ENCODE measurements at places on chromosomes 1 and 21. TPM values are rescaled to one million over a fixed set of nuclear protein-coding genes. Genes with fewer than 3 reads are reported as not detected.

C8A gene
- total RNA-seq, result not detected

DNA sequence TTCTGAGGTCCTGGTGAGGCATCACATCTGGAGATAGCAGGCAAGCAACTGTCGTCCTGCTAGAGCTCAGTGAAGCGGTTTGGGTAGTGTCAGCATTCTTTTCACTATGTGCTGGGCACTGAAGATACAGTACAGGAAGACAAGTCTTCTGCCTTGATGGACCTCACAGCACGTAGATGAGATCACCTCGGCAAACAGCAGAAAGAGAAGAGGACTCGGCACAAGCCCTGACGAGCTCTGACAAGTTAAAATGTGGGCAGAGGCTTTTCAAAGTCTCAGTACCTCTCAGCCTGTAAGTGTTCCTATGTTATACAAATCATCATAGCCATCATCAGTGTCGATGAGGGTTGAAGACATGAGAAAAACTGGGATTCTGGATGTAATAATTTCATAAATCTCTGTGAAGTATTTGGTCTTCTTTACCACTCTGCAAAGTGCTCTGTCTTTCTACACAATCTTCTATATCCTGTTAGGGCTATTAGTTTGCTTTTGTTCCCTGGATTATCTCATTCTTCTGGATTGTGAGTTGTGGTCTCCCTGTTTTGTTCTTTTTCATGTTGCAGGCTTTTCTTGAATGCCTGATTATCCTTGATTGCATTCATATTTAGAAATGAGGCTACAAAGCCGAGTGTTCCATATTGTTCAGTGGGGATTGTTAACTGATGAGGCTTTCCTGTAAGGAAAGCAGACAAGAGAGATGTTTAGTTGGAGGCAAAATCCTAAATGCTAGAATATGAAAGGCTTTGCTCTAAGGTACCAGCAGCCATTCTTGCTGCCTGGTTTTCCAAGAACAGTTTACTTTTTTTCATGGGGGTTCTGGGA, 24.2 kb downstream of the MAEL start:
- H3K36me3 ChIP-seq, result no peaks in the 10 kb centered on the region
- H3K27me3 ChIP-seq, result peaks cover 45% of the 10 kb centered on the region
- no peak for DNase-seq
- H3K4me1 ChIP-seq, result no peaks in the 10 kb centered on the region
- H3K4me3 ChIP-seq, result no peak overlapping the region

DMBX1 gene
- not detected for total RNA-seq

GRCh38 chr1:104435255-104435654, 685.6 kb downstream of the AMY1C start:
- no peaks in the 10 kb centered on the region for H3K4me1 ChIP-seq
- no peak for DNase-seq
- H3K27me3 ChIP-seq, result no peaks in the 10 kb centered on the region
- no peaks in the 10 kb centered on the region for H3K36me3 ChIP-seq
- H3K4me3 ChIP-seq, result no peak overlapping the region
